Stimulated activated CD8-positive, alpha-beta memory T cell treated with anti-CD3 and anti-CD28 coated beads, Interleukin-7, amount 100 ng/mL, for 48 hours (primary cell): ENCODE measurements at places on chromosomes 2 and 18.

- no peak for DNase-seq
These were observed 156.5 kb downstream of the NDUFA10 start for GRCh38 chr2:239868556-239869181.

DNA sequence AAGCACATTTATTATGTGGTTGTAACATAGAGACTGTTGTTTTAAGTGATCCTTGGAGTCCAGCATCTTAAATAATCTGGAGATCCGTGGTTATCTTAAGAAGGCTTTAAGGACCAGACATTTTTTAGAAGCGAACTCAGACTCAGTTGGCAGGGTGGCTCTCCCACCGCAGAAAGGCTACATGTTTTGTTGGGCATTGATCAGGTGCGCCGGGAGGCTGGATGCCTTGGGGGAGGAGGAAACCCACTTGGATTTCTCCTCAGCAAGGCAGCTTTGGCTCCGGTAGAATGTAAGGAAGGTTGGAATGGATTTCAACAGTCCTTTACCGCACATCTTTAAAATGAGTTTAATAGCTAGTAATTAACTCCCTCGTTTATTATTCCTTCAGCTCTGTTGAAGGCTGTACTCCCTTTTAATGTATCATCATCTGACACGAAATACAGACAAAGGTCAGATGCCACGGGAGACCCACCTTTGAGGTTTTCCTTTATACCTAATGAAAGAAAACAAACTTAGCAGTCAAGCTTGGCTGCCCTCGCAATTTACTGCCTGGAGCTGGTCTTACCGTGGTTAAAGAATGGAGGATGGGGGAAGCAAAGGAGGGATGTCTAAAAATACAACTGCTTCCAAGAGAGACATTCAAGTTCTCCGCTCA is 1.2 kb downstream of the TMEM200C start:
- DNase-seq: no peak

DNA sequence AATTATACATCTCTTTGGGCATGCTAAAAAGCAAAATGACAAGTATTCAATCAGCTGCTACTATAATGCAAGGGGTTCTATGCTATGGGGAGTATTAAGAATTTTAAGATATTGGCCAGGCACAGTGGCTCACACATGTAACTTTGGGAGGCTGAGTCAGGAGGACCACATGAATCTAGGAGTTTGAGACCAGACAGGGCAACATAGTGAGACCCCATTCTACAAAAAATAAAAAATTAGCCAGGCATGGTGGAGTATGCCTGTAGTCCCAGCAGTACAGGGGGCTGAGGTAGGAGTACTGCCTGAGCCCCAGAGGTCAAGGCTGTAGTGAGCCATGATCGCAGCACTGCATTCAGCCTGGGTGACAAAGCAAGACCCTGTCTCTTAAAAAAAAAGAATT is 5.5 kb upstream of the KIAA2012 start:
- DNase-seq: no peak

GRCh38 chr18:68797871-68798270 is at the start of gene CCDC102B:
Gene CCDC102B, plus strand, starts transcription at chr18:68798080. Its CDS starts 38,684 bp downstream, at chr18:68836764.
- no peak for DNase-seq

DNA sequence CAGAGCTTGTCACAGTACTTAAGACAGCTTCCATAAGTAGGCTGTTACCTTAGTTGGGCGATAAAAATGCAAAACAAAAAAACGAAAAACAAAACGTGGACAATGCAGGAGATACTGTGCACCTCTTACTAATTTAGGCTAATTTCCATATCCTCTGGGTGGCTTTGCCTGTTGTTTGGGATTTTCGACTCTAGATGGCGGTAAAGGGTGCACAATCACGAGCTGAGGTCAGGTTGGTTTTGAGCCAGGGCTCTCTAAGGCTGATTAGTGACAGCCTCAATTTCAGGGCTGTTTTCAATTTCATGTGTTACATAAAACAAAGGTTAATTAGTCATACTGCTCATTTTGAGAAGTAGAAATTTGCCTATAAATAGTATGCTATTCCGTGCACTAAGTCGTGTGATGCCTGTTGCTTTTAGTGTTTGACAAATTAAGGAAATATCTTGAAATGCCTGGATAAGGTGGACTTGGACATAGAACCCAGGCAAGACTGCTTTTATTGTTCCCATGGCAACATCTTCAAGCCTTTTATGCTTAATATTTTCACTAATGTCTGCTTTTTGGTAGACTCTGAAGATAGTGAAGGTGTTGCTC is 493.1 kb downstream of the SOCS6 start:
- peak; percentile 2 for DNase-seq

DNA sequence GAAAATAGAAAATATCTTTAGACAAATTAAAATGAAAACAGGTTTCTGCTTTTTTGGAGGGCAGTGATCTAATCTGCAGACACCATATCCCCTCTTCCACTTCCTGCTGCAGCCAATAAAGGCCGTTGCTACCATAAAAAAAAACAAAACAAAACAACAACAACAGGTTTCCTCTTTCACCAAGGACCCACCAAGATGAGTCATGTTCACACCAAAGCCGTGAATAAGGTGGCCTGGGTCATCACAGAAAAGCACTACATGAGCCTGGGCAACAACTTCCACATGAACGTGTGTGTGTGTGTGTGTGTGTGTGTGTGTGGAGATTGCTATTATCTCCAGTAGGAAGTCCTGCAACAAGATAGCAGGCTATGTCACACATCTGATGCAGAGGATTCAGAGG is 24.8 kb upstream of the TFCP2L1 start:
- DNase-seq: no peak

DNA sequence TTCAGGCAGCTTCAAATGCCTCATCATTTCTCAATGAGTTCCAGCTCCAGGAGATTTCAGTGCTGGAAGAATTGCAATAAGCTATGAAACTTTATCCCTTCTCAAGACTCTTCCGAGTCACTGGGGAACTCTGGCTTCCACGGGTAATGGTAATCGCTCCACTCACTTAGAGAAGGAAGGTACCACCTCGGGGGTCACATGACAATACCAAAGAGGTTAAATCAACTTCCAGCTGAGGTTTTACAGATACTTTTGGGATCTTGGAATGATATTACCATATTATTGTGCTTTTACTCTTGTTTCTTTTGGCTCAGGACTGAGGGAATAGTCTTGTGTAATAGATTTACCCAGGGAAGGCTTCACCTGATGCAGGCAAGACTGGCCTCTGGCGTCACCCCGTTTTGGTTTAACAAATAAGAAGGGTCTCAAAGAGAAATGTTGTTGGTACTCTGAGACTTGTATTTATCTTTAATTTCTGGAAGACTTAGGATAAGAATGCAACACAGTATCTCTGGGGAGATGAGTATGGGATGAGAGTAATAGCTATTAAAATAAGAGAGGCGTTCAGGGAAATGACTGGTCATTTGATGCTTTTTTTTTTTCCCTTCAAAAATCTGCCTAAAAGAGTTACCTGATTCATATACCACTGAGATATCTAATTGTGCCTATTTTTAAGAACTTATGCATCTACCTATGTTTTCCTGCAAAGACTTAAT is 316.9 kb upstream of the ZEB2 start:
- DNase-seq: no peak

DNA sequence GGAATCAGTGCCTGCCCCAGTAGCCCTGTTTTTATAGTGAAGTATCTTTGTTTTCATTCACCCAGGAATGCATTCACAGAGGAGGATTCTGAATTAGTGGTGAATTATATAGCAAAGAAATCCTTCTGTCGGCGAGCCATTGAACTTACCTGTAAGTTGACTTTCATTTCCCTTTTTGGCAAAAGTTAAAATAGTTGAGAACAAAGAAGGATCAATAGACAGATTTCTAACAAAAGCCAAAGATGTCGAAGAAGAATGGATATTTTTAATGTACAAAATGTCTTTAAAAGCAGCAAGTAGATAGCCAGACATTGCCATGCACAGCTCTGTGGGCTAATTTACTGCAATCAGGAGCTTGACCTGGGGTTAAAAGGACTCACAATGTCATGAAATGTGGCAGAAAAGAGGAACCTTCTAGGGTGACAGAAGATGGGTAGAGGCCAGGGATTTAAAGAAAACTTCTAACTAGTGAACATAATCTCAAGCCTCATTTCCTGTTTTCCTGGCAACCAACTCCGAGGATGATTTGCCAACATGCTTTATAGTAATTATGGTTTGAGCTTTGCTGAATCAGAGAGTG is 53.8 kb upstream of the TMEM87B start:
- DNase-seq: no peak
